Vagina (tissue), 2 donors: ENCODE measurements at places on chromosomes 5 and 9.

DNA sequence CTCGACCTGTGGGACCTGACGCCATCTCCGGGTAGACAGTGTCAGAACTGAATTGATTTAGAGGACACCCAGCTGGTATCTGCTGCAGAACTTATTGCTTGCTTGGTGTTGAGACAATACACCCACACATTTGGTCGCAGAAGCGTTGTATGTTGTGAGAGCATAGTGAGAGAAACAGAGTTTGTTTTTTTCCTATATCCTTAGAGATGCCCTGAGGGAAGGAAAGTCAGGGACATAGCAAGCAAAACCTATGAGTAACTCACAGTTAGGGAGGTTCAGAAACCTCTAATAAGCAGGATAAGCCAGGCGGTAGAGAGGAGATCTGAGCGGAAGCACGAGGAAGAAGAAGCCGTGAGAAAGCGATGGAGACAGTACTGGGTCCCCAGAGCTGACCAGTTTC lies 59.8 kb downstream of the PTCD2 start:
- no peak for DNase-seq

DNA sequence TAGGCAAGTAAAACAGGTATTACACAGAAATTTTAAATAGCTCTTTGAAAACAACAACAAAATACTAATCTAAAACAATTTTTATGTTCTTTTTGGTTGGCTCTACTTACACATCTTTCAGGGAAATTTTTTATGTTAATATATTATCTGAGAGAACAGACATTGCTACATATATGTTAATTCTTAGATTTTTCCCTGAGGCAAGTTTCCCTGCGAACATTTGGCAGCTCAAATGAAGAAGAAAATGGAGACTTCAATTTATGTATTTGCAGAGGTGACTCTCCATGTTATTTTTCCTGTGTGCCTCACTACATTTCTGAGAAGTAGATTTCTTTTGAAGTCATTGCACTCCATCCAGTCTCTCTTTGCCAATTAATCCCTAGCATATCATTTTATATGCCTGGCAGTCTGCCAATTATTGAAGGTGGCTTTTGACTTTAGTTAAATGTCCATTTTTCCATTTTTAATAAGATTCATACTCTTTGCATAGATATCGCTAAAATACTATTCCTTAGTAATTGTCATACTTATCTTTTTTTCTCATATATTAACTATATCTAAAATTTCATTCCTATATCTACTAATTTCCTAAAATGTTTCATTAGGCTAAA lies 908.2 kb upstream of the CDH10 start:
- no peak for DNase-seq

DNA sequence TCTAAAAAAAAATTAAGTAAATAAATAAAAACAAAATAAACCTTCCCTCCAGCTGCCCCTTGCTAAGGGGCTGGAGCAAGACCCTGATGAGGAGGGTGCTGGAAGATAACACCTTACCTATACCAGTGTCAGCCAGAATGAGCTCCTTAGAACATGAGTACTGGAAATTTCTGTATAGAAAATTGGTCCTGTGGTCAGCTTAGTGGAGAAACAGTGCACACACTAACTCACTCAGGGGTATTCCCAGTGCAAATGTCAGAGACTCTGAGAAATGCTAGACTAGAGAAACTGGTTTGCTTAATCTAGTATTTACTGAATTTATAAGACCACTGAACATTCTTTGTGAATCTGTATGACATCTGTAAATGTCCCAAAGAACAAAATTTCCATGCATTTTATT lies 62.1 kb upstream of the CTXN3 start:
- DNase-seq, result no peak

- DNase-seq, result peak; percentile 78
These were observed 22.4 kb downstream of the MVB12B start for GRCh38 chr9:126348911-126349550.

- DNase-seq, result peak; percentile 98
These were observed 2.0 kb downstream of the IER5L start for GRCh38 chr9:129175825-129176633.

GRCh38 chr5:5372930-5373329 lies 49.5 kb upstream of the ICE1 start:
- no peak for DNase-seq

DNA sequence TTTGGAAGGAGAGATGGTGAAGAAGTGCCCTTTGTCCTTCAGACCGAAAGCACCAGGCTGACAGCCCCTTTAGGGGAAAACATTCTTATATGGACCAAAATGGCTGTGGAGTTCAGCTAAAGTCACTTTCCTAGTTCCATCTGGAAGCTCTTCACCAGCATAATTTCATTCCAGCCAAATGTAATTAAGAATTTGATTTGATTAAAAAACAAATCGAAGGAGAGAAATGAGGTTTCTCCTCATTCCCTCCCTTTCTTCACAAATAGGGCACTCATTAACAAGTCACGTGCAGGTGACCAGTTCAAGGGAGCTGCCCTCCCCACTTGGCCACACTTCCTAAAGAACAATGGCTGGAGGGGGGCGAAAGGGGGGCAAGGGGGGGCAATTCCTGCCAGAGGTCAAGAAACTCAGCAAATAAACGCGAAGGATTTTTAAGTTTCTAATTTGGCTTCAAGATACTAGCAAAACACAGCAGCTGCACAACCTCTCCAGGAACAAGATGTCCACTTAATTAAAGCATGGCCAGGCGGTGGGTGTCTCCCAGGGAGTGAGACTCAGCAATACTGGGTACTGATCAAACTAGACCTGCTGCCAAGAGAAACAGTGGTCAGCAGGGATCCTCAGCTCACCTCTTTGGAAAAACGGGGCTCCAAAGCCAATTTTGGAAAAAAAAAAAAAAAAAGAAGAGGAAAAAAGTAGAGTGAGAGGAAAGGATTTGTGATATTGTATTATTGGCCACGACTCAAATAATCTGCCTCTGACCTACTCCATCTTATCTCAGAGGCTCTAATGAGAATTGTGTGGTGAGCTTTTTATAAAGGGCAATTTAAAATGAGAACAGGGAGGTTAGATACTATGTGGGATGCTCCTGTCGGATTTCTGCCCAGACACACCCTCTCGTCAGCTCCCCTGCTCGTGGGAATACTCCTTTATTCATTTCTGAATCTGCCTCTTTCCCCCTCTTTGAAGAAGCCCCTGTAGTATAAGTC lies 254.3 kb downstream of the ZSWIM6 start:
- no peak for DNase-seq

DNA sequence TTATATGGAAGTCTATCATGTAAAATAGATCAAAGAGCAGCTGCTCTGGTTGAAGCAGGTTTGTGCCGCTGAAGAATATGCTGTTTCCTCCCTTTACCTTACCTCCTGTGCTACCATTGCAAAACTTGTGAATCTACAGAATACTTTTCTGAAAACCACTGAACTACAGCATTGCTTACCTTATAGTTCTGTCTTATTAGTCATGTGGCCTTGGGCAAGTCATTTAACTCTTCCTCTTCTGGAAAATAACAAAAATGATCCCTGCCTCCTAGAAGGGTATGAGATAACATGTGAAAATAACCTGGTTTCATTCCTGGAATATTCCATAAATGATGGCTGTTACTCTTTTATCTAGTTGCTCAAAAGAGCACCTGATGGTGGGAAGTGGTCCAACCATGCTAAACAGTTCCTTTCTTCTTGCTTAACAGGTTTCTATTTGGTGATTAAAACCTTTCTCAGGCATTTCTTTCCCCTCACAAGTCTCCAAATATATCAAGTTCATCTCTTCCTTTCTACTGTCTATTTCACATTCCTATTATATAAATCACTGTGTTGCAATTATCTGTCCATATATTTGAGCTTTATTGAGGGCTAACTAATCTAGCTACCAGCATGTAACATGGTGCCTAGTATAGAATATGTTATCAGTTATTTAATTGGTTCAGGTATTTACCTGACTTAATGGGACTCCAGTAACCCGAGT lies 15.0 kb downstream of the TRIM32 start:
- no peak for DNase-seq

GRCh38 chr9:89899573-89899972 lies 294.8 kb downstream of the GADD45G start:
- DNase-seq, result no peak

GRCh38 chr5:31392061-31392460 lies 139.8 kb downstream of the DROSHA start:
- DNase-seq, result no peak

GRCh38 chr9:79151791-79152190 lies 420.0 kb upstream of the TLE4 start:
- DNase-seq, result no peak

DNA sequence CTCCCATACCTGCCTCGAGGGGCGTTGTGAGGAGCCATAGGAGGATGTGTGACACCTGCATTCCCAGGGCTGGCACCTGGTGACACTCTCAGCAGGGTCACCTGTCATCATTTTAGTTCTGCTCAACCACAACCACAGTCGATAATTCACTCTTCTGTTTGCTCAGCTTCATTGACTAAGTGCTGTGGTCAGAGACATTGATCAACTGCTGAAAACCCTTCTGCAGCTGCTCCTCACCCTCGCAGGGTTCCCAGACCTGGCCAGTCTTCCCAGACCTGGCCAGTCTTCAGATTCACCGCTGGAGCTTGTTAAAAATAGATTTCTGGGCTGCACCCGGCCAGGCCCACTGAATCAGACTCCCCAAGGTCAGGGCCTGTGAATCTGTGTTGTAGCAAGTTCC lies 92.8 kb downstream of the MVB12B start:
- DNase-seq, result no peak

- no peak for DNase-seq
These were observed 205.1 kb upstream of the RGMB start for GRCh38 chr5:98568336-98568735.

DNA sequence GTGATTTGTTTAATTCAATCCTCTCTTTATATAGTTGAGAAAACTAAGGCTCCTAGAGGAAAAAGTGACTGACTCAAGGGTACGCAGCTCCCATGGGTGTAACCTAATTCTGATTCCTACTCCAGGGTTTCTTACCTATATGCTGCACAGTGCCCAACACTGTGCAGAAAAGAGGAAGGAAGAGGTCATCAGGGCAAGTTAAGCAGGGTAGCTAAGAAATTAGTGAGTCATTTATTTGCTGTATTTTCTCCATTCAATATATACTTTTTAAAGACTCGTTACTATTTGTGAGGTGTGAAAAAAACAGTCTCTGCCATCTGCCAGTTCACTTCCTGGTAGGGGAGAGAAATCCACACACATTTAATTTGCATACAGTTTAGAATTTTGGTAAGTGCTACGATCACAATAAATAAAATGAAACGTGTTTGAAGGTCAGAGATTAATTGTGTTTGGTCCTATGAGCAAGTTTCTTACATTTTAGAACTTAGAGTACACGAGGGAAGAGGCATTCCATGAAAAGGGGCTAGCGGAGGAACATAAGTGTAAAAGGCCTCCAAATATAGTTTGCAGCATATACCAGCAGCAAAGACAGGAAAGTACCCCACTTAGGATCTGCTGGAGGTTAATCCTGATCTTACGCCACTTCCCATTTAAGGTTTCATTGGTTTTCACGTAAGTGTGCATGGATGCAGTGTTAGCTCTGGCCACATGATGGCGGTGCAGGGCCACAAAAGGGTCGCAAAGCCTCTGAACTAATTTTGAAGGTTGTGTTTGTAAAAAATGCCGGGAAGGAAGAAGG lies 59.9 kb upstream of the TLR4 start:
- no peak for DNase-seq

GRCh38 chr5:110644357-110644756 lies 82.1 kb downstream of the TMEM232 start:
- DNase-seq, result no peak

GRCh38 chr5:32264957-32265572 lies 47.7 kb downstream of the MTMR12 start:
- DNase-seq, result no peak

GRCh38 chr5:2194236-2194555 lies 311.5 kb upstream of the IRX4 start:
- DNase-seq, result no peak

- no peak for DNase-seq
These were observed 36.2 kb downstream of the OTULIN start for GRCh38 chr5:14700478-14701436.

DNA sequence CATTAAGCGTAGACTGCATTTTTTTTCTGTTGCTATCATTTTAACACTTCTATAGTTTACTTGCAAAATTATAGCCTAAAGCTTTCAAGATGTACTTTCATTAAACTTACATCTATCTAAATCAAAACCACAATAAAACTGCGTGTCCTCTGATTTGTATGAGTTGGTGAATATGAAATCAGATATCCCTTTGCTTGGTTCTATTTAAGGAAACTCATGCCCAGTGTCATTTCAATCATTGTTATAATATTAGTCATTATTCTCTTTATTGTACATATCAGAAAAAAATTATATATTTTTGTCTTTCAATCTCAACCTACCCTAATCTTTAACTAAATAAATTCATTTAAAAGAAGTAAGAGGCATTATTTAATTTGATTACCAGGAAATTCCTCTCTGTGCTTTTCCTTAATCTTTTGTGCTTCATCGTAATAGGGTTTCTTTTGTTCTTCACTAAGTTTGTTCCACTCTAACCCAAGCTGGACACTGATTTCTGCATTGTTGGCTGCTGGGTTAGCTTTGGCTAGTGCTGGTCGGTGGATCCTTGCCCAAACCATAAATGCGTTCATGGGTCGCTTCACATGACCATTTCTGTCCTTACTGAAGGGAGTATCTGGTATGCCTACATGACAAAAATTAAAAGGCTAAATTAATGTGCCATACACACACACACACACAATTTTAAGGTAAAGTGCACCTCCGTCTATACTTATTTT lies 3.8 kb downstream of the SOX30 start:
- no peak for DNase-seq

DNA sequence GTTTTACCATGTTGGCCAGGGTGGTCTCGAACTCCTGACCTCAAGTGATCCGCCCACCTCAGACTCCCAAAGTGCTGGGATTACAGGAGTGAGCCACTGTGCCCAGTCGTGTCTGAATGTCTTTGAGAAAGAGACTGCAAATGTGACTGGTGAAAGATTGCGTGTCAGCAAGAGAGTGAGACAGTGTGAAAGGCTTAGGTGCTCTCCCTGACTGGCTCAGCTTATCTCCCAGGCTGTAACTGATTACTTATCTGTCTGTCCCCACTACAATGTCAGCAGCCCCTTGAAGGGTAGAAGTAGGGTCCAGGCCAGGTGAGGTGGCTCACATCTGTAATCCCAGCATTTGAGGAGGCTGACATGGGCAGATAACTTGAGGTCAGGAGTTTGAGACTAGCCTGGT lies 3.4 kb upstream of the FGFR4 start:
- no peak for DNase-seq

- no peak for DNase-seq
These were observed 776 bp downstream of the APBA1 start for GRCh38 chr9:69671311-69671878.

GRCh38 chr5:138981131-138981530 lies 106.0 kb upstream of the LRRTM2 start:
- DNase-seq, result no peak
